AG10803 (cell line): ENCODE measurements at places on chromosomes 16 and 17.

- no peak for DNase-seq
Measured at GRCh38 chr16:17369421-17370222, 101.1 kb downstream of the XYLT1 start.

GRCh38 chr16:85500220-85500619, 112.9 kb upstream of the GSE1 start:
- no peak for DNase-seq

DNA sequence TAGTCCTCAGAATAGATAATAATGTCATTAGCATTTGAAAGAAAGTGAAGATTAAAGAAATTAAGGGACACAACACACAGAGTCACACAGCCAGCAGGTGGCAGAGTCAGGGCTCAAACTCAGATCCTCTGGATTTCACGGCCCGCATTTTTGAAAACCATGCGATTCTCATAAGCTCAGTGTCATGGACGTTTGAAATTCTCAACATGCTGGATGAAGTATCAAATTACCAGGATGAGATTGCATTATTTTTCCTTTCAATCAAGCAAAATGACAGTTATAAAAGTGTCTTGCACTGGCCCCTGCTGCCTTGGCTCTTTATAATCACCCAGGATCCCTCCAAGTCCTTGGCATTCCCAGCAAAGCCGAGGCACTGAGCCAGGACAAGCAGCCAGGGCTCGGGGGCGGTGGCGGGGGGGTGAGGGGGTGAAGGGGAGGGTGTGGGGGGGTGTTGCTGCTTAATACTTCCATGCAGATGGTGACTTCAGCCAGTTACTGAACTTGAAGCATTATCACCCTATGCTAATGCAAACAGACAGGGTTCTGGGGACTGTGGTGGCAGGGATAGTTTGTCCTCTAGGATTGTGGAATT, 6.6 kb upstream of the BMERB1 start:
- DNase-seq, result peak; percentile 84

GRCh38 chr17:17837966-17838962, 1.5 kb upstream of the SREBF1 start:
- no peak for DNase-seq

GRCh38 chr16:59848296-59848695, 1114.2 kb upstream of the GOT2 start:
- peak; percentile 49 for DNase-seq

GRCh38 chr16:29315916-29316517, 90.5 kb downstream of the NPIPB11 start:
- DNase-seq, result no peak

DNA sequence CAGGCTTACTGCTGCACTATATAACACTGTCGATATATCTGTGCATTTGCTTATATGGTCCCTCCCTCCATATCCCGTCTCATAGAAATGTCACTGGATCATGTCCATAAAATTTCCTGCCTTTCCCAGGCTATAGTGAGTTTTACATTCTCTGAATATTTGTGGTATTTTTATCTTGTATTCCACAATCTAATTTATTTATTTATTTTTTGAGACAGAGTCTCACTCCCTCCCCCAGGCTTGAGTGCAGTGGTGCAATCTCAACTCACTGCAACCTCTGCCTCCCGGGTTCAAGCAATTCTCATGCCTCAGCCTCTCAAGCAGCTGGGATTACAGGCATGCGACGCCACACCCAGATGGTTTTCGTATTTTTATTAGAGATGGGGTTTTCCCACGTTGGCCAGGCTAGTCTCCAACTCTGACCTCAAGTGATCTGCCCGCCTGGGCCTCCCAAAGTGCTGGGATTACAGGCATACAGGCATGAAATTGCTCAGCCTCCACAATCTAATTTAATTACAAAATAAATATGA, 12.9 kb downstream of the TRIM37 start:
- DNase-seq, result peak; percentile 97

DNA sequence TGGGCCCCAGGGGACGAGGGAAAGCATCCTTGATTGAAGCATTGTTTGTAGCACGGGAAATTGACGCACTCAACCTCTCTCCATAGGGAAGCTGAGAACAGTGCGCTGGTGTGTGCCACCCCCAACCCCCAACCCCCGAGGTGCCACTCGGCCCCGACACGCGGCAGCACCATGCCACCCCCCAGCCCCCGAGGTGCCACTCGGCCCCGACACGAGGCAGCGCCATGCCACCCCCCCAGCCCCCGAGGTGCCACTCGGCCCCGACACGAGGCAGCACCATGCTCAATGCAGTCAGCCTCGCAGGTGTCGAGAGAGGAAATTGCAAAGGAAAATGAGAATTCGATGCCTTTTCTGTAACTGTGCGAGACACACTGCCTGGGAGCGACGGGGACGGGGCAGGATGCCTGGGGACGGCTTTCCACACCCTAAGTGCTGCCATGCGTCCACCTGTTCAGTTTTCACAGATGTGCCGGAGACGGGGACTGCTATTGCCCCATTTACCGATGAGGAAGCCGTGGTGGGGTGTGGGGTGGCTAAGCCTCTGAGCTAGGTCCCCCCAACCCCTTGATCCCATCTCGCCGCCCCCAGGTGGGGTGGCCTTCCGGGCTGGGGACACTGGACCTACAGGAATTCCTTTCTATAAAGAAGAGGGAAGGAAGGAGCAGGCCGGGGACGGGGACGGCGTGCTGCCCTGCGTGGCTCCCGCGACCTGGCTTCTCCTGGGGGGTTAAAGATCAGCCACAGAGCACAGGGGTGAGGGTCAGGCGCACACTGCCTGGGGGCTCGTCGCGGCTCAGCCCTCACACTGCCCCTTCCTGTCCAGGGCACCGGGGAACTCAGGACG, 9.8 kb downstream of the CBFA2T3 start:
- DNase-seq, result no peak

DNA sequence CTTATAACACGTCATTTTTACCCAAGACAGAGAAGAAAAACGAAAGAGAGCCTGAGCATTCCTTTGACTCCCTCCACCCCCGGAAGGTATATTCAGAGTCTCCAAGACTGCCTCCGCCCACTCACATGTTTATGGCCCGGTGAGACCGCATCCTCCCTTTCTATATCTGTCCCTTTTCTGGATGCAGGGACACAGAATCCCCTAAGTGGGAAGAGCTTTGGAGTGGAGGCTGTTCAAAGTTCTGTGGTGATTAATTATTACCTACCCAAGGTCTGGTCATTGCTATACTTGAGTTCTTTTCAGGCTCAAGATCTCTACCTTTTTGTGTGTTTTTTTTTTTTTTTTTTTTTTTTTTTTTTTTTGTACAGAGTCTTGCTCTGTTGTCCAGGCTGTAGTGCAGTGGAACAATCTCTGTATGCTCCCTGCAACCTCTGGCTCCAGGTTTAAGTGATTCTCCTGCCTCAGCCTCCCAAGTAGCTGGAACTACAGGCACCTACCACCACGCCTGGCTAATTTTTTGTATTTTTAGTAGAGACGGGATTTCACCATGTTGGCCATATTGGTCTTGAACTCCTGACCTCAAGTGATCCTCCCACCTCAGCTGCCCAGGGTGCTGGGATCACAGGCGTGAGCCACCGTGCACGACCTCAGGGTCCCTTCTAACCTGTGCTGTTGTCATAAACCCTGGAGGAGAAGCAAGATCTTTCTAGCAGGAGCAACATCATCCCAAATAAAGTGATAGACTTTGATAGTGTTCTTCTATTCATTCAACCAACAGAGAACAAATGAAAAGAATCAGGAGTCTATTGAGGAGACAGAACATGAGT, 407.1 kb downstream of the WWOX start:
- DNase-seq, result peak; percentile 1

DNA sequence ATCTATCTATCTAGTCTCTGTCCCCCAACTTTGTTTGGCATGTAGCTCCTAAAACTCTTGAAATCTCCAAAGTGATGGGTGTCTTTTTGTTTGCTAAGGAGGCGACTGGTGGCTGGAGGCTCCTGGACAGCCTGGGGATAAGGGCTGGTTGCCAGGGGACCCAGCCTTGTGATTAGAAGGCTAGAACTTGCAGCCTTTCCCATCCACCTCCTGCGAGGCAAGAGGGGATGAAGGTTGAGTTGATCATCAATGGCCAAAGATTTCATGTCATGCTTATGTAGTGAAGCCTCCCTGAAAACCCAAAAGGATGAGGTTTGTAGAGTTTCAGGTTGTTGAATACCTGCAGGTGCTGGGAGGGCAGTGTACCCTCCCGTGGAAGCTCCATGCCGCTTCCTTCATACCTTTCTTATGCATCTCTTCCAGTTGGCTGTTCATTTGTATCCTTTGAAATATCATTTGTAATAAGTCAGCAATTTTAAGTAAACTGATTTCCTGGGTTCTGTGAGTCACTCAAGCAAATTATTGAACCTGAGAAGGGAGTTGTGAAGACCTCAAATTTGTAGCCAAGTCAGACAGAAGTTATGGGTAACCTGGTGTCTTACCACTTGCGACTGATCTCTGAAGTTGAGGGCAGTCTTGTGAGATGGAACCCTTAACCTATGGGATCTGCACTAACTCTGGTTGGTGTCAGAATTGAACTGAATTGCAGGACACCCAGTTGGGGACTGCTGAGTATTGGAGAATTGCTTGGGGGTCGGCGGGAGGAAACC, 202.4 kb downstream of the SEC14L1 start:
- no peak for DNase-seq

DNA sequence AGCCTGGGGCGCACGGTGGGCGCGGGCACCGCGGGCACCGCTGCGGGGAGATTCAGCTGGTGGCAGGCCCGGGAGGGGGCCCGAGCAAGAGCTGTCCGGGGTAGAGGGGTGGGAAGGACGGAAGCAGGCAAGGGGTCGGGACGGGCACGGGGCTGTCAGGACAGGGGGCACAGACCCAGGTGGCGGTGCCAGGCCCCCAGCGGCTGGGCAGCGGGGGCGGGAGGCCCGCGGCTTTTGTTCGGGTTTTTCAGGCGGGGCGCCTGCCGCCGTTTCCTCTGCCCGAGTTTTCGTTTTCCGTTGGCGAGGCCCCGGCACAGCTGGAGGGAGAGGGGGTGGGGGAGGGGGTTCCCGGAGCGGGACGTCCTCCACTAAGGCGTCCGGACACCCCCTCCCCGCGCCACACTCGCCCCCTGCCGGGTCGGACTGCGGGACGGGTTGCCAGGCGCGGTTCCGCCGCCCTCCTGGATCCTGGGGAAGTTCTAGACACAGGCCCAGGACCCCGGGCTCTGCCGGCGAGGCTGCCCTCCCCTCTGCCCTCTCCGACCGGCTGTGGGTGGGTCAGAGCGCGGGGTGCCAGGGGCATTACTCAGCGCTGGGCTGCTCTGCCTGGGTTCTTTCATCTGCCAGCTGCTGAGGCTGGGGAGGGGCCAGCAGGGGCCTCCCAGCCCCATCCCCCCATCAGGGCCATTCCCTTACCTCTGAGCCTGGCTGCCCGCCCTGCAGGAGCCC, 543 bp downstream of the ARHGAP23 start:
- peak; percentile 65 for DNase-seq

GRCh38 chr17:74205274-74205673, 1.8 kb downstream of the RPL38 start:
- no peak for DNase-seq

DNA sequence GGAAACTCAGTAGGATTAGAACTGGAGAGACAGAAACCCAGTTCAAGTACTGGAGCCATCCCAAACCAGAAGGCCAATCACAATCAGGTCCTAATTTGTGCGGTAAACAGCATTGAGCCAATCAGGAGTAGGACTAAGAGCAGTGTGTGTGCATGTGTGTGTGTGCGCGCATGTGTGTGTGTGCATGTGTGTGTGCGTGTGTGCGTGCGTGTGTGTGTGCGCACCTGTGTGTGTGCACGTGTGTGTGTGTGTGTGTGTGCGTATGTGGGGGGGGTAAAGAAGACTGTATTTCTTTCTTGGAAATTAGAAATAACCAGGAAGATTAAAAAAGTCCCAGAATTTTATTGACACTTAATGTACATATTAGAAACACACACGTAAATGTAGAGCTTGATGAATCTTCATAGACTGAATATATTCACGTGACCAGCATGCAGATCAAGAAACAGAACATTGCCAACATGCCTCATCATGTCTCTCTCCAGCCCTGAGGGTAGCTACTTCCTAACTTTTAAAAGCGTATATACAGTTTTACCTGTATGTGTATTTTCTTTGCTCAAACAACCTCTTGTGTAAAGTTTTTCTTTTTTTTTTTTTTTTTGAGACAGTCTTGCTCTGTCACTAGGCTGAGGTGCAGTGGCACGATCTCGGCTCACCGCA, 919 bp upstream of the DHRS7C start:
- no peak for DNase-seq

DNA sequence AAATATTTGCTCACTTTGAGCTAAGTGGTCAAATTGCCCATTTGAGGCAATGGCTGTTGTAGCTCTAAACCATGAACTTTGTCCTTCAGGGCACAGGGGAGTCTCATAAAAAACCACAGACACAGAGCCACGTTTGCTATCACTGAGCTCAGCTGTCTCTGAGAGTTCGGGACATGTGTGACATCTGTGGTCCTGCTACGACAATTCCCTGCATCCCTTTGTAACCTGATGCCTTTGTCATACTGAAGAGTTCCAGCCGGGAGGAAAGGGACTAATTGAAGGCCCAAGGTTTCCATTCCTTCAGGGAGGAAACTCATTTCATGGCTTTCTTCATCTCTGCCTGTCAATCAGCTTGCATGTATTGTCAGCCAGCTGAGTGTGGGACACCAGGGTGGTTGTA, 599.4 kb upstream of the CDH5 start:
- DNase-seq, result no peak

- DNase-seq, result no peak
Measured at GRCh38 chr17:54956791-54957190, 11.7 kb downstream of the COX11 start.

DNA sequence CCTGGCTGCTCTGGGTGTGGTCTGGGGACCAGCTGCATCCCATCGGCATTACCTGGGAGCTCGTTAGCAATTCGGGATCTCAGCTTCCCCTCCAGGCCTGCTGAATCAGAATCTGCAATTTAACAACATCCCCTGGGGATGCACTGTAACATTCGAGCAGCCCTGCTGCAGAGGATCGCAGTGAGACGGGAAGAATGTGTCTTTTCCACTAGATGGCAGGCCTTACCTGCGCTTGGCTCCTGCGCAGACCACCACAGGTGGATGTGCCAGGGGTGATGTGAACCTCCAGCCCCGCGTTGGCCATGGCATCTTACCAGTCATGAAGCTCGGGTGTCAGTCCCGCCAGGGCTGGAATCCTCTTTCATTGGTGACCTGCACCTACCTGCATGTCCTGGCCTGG, 209.9 kb downstream of the PRKCB start:
- DNase-seq, result no peak

DNA sequence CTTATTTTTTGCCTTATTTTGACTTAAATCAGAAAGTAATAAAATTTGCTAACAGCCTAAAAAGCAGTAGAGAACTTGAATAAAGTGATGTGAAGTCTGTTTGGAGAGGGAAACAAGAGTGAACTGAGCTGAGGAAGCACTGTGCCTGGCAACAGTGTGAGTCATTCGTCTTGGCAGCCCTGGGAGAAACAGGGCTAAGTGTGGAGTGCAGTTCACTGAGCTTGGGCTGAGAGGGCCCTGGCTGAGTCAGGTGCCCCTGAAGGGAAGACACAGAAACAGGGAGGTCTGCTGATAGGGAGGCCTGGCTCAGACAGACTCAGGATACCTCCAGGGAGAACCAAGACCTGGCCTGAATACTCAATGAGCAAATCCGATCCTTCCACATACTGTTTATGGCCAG, 132.1 kb downstream of the HS3ST4 start:
- DNase-seq, result no peak

DNA sequence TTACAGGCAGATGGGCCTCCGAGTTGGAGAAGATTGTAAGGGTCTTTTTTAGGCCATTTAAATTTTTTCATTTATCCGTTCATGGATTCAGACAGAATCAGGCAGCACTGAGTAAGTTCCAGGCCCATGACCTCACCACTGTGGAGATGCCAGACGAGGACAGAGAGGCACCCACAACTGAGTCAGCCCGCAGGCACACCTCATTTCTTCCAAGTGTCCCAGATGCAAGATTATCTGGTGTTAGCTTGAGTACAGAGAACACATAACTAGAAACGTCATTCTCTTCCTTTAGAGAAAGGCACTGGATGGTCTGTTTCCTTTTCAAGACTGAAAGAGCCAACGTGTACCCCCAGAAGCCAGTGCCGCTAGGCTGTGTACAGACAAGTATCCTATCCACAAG, 16.9 kb downstream of the CLEC16A start:
- peak; percentile 85 for DNase-seq
